ENCODE measurements at places on chromosomes 5 and 9. TPM values are rescaled to one million over a fixed set of nuclear protein-coding genes. Genes with fewer than 3 reads are reported as not detected.

Gene HRCT1
- 0.39 TPM for total RNA-seq

Gene CDHR2
- not detected for total RNA-seq

Gene INSL4
- total RNA-seq, result not detected

Gene RASEF
- total RNA-seq, result 0.33 TPM

Gene PCDHGA8
- total RNA-seq, result 1.2 TPM

Gene ANKRD20A1
- under 0.01 TPM for total RNA-seq

Gene LCN9
- total RNA-seq, result not detected

Data from placental epithelial cell (primary cell).